Coronary artery (tissue), 2 donors: ENCODE measurements at places on chromosomes 2 and 18.

DNA sequence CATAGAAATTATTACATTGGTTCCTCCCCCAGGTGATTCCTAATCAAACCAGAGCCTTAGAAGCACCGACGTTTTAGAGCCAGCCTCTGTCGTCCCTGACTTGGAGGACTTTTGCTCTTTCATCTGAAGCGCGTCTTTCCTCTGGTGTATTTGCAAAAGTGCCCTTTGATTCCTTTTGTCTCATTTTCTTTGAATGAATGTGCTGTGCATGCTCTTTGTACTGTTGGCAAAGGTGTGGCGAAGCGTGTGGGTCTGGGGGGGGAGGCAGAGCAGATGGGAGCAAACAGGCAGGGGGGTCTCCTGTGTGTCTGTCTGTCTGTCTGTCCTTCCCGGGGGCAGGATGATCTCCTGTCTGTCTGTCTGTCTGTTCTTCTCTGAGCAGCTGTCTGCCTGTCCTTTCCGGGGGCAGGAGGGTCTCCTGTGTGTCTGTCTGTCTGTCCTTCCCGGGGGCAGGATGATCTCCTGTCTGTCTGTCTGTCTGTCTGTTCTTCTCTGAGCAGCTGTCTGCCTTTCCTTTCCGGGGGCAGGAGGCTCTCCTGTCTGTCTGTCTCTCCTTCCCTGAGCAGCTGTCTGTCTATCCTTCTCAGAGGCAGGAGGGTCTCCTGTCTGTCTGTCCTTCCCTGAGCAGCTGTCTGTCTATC lies 205.5 kb upstream of the MYT1L start:
- DNase-seq, result no peak

GRCh38 chr18:65278939-65279667 lies 471.7 kb upstream of the CDH7 start:
- DNase-seq, result no peak

DNA sequence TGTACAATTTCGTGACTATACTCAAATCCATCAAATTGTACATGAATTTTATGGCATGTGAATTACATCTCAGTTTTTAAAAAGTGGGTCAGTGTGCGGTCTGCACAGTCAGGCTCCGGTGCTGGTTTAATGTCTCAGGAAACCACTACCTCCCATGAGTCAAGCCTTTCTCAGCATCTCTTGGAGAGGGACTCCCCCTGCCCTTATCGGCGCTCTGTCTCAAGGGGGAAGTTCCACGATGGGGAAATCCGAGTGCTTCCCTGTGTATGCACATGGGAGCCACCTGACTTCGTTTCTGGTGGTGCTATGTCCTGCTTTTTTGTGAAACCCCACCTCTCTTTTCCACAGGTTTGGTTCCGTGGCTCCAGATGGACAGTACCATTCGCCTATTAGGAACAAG lies 72.5 kb downstream of the ACOXL start:
- DNase-seq, result no peak

GRCh38 chr2:12704378-12704777 lies 12.4 kb upstream of the TRIB2 start:
- no peak for DNase-seq

DNA sequence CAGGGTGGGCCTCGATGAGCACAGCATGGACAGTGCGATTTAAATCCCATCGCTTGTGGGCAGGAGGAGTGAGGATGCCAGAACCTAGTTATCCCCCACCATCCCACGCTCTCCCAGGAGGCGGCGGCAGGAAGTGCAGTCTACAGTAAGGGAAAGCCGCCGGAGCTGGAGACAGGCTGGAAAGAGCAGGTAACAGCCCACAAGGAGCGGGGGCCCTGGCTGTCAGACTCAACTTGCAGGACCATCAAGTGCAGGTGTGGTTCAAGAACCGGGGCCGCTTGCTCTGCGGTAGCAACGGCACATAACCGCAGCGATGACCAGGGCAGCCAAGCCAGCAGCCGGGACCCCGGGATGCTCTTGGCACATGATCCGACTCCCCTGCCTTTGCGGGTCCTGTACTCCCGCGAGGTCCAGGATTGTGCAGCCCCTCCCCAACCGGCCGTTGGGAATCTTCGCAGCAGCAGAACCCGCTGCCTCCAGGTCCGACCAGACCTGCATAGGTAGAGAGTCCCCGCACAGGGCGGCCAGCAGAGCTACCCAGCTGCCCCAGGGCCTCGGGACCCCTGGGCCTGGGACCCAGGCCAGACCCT lies 82.1 kb downstream of the BIN1 start:
- no peak for DNase-seq

GRCh38 chr2:96111823-96112500 lies 4.4 kb downstream of the ADRA2B start:
- no peak for DNase-seq
